NCI-H146 (cell line): ENCODE measurements at places on chromosomes 7 and 10.

DNA sequence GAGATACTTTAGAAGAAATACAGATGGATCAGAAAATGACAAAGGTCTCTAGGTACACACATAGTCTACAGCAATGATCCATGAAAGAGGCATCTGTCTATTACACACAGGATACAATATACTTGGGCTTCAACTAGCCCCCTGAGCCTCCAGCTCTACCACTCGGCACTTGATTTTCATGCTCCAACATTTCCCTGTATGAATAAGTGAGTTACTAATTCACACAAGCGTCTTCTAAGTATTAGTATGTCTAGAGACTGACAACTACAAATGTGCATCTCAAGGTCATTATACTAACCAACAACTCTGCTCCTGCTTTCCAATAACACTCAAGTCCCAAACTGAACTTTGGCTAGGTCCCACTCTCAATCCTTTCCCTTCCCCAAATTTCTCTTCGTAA lies 8.3 kb downstream of the FAM204A start:
- DNase-seq, result no peak

DNA sequence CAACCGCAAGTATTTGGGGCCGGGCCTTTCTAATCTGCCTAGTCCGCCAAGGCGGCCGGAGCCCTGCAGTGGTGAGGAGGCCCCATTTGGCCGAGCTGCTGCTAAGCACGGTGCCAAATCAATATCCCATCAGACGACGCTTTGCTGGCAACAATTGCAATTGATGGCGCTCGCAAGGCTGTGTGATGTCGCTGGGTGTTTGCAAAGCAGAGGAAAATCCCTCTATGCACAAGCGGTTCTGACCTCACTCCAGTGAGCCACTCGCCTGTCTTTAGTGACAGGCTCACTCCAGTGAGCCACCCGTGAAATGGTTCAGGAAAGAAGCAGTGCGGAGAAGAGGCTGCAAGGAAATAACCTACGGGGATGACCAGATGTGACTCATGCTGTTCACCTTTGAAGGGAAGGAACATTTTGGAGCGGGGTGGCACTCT lies 18.3 kb upstream of the PDE1C start:
- DNase-seq, result no peak

DNA sequence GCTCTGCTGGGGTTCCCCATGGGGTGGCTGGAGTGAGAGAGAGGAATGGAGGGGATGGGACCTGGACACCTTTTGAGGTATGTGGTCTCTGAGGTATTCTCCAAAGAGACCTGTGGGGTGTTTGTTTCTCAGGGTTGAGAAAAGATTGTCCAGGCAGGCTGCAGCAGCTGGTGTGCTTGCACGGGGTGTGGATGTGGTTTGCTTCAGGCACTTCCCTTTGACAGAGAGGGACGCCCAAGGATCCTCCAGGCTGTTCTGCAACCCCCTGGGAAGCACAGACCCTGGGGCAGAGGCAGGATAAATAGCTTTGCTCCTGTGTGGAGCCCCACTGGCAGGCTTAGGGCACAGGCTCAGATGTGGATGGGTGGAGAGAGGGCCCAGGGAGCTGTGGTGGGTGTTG lies 115.1 kb upstream of the AGK start:
- DNase-seq, result peak; percentile 70

DNA sequence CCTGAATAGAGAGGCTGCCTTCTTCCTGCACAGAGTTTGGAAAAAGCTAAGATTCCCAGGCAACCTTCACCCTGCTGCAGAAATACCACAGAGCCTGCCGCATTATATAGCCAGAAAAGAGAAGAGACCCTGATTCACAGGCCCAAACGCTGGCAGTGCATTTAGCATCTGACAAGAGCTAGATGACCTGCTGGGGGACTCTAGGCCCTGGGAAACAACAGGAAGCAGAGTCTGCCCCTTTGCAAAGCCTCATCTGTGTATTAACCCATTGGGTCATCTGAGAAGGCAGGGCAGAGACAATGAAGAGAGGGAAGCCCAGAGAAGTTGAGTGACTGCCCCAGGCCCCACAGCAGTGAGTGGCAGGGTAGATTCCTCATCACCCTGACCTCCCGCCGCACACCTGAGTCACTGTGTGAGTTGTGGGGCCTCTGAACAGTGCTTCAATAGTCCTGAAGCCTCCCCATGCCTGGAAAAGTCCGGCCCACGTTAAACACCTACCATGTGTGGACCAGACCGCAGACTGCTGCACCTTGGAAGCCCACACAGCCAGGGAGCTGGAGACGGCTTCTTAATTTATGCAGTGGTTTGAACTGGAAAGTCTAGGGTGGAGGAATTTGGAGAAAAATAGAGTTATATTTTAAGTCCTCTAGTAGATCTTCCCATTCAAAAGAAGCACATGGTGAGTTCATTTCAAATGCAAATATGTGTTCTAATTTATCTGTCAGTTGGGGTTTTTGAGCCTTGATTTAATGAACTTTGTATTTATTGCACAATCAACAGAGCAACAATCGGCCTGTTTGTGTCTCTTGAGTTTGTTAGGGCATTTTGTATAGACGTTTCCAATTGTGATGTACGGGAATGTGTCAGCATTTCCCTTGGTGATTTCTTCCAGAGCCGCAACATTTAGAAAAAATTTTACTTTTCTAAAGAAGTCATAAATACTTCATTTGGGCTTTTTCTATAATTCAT lies 80.4 kb upstream of the GPR26 start:
- no peak for DNase-seq

DNA sequence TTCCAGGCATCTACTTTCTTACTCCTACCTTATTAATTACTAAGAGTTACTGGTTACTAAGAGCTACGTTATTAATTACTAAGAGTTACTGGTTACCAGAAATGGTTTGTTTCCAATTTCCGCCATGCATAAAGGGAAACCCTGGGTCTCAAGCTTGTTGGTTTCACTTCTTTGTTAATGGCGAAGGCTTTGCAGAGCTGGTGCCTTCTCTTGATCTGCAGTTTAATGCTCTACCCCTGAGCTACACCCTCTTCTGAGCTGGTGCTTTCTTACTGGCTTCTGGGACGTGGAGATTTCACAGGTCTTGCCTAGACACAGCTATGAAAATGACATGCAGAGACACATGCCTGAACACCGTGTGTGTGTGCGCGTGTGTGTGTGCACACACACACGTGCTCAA lies 560 bp downstream of the CPA4 start:
- no peak for DNase-seq

GRCh38 chr7:152752200-152752912 lies 7.2 kb upstream of the ACTR3B start:
- DNase-seq, result no peak

GRCh38 chr7:31873816-31874597 lies 187.0 kb downstream of the PPP1R17 start:
- DNase-seq, result no peak

- no peak for DNase-seq
Observed at GRCh38 chr7:1512781-1513656, 8.8 kb upstream of the INTS1 start.

GRCh38 chr10:34959786-34960185 lies 130.4 kb downstream of the CUL2 start:
- no peak for DNase-seq

- no peak for DNase-seq
Observed at GRCh38 chr10:77949167-77949566, 22.6 kb upstream of the DLG5 start.

DNA sequence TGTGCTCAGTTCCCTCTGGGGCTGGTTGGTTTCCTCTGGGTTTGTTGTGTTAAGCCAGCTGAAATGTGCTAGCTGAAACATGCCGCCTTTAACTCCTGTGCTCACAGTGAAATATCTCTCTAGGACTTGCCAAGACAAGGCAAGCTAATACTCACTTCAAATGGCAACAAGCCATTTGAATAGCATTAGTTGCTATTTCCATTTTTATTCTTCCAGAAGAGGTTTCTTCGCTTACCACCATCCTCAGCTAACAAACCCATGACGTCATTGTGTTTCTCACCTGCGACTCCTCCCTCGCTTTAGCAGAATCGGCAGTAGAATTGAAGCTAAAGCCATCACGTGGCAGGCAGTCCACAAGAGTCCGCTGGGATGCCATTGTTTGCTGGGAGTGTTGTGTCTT lies 61.3 kb downstream of the ZNF22 start:
- DNase-seq, result no peak

DNA sequence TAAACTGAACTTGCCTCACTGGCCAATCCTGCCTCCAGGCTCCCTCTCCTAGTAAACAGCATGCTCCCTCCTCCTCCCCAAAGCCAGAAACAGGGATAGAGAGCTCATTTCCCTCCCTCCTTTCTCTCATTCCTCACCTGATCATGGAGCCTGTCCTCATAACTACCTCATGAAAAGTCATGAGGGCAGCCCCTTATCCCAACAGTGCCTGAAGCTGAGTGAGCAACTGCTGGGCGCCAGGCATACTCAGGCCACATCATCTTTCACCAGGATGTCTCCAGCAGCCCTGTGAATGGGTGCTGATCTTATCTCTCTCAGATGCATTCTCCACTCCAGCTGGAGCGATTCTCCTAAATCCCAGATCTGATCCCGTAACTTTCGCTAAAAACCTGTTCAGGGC lies 307.2 kb downstream of the PRPF18 start:
- DNase-seq, result no peak

- DNase-seq, result no peak
Observed at GRCh38 chr10:93464776-93465388, 17.3 kb downstream of the MYOF start.

DNA sequence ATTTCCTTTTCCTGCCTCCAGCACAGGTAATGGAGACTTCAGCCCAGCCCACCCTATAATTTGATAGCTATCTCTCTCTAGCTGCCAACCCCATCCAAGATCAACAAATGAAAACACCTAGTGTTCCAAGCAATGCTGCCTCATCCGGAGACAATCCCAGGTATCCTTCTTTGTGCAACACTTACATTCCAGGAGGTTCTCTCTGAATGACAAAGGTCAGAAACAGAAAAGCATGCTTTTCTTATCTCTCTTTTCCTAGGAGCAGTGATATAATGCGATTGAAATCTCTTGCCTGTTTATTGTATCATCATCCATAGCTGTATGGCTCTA lies 699.3 kb downstream of the INHBA start:
- no peak for DNase-seq
